ENCODE measurements at places on chromosomes 12 and 14. TPM values are rescaled to one million over a fixed set of nuclear protein-coding genes. Genes with fewer than 3 reads are reported as not detected.

The SOX5 gene
- total RNA-seq: 0.45 TPM

GRCh38 chr14:88851587-88851986 is 27.1 kb downstream of the TTC8 start:
- no peak for DNase-seq
- H3K27ac ChIP-seq: no peak overlapping the region
- H3K4me3 ChIP-seq: no peak overlapping the region
- H3K4me1 ChIP-seq: no peaks in the 10 kb centered on the region
- H3K36me3 ChIP-seq: no peaks in the 10 kb centered on the region

DNA sequence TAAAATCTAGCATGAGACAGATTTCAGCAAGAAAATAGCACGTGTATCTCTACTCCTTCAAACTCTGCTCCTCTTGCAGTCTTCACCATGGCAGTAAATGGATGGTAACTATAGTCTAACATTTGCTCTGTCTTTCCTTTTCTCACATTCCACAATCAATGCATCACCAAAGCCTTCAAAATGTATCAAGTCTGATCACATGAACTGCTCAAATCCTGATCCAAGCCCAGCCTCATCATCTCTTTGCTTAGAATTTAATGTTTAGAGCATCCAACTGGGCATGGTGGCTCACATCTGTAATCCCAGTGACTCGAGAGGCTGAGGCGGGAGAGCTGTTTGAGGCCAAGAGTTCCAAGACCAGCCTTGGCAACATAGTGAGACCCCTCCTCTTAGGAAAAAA is 45.9 kb downstream of the CDK17 start:
- peaks cover 30% of the 10 kb centered on the region for H3K4me1 ChIP-seq
- no peak overlapping the region for H3K4me3 ChIP-seq
- no peak overlapping the region for H3K27ac ChIP-seq
- H3K36me3 ChIP-seq: peaks cover 3% of the 10 kb centered on the region

DNA sequence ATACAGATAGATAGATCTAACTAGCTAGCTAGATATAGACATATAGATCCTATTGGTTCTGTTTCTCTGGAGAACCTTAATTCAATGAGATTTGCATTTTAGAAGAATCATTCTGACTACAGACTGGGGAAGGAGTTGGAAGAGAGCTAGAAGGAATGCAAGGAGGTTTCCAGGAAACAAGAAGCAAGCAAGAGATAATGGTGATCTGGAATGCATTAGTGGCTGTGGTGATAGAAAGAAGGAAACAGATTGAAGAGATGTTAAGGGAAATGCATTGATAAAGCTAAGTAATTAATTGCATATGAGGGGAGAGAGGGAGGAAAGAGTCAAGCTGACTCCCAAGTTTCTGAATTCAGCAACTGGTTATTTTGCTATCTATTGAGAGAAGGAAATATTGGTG is 42.7 kb downstream of the DBX2 start:
- H3K27ac ChIP-seq: no peak overlapping the region
- no peaks in the 10 kb centered on the region for H3K36me3 ChIP-seq
- H3K27me3 ChIP-seq: peaks cover 8% of the 10 kb centered on the region
- H3K4me1 ChIP-seq: no peaks in the 10 kb centered on the region
